ENCODE measurements at places on chromosomes 11 and 22.

- DNase-seq: peak; percentile 78
These were observed 20.2 kb downstream of the RTN4RL2 start for GRCh38 chr11:57480409-57481137.

DNA sequence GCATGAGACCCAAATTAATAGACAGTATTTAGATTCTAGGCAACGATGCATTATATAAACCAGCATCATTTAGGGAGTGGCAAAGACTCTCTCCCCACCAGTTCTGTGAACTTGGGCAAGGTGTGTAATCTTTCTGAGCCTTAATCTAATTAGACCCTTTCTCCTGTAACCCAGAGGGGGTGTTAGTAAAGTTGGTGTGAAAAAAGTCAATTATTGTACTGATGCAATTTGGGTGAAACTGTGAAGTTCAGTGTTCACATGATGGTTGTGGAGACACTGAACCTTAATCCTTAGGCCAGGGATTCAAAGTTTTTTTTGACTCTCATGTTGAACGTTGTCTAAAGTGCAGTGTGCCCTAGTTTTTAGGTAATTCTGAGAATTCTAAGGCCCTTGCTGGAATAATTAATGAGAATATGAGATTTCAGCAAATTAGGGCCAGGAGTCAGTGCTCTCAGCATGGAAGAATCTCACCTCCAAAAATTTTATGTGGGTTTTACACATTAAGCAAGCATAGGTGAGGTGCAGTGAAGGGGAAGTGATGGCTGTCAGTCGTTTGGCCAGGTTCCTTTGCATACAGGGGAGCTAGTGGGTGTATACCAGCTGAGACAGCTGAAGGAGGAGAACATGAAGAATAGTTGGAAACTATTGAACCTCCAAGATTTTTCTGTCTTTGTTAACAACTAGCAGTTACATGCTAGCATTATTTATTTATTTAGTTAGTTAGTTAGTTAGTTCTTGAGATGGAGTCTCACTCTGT lies 94.2 kb downstream of the PTPRJ start:
- no peak for DNase-seq

DNA sequence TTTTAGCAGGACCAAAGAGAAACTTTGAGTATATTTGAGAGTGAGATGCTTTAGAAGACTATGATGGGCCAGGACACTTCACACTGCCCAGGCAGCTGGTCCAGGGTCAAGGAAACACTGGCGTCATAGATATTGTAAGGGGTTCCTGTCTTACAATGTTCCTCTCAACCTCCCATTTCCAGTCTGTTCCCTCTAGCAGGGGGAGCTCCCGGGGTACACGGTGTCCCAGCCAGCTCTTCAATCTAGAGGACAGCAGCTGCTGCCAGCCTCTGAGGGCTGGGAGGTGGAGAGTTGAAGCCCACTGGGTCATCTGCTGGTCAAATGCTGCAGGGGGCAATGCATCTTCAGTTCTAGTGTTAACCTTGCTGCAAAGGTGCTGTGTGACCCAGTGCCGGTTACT lies 40.7 kb upstream of the TIMP3 start:
- DNase-seq: no peak

GRCh38 chr22:29212743-29213142 lies 7.0 kb downstream of the EMID1 start:
- no peak for DNase-seq

- no peak for DNase-seq
These were observed 80.7 kb downstream of the GGT1 start for GRCh38 chr22:24683691-24684090.

DNA sequence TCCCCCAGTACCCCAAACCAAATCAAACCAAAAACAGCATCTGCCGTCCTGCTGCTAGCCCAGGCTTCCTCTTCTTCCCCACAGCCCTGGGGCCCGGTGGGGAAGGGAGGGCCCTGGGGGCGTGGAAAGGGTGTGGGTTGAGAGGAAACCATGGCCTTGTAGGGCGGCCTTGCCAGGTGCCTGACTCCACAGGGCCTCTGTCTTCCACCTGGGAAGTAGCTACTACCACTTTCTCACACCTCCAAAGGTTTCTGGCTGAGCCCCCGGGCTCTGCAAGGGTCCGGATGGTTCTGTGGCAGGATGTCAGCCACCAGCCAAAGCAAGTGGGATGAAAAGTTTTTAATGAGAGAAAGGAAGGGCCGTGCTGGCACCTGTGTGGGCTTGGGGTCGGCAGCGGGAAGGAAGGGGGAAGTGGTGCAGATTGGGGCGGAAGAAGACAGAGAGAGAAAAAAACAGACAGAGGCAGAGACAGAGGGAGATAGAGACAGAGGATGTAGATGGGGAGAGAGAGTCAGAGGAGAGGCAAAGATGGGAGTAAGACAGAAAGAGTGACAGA lies 10.5 kb downstream of the TPST2 start:
- no peak for DNase-seq

DNA sequence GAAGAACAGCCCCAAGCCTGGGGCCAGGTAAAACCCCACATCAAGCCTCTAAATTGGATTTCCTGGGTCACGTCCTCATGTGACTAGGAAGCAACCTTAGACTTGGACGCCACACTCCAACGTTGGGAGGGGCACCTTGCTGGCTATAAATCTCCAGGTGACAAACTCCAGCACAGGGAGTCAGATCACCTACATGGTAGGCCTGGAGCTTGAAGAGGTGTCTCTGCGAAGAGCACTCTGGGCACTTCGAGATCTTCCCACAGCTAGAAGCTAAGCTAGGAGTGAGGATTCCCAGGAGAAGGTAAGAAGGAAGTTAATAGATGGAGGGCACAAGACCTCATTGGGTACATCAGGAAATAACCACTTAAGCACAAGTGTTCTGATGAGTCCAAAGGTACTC lies 77.1 kb upstream of the GNAZ start:
- DNase-seq: no peak

GRCh38 chr11:47992959-47993820 lies 12.8 kb downstream of the PTPRJ start:
- no peak for DNase-seq

- no peak for DNase-seq
These were observed 31.7 kb downstream of the INSC start for GRCh38 chr11:15146271-15147003.

DNA sequence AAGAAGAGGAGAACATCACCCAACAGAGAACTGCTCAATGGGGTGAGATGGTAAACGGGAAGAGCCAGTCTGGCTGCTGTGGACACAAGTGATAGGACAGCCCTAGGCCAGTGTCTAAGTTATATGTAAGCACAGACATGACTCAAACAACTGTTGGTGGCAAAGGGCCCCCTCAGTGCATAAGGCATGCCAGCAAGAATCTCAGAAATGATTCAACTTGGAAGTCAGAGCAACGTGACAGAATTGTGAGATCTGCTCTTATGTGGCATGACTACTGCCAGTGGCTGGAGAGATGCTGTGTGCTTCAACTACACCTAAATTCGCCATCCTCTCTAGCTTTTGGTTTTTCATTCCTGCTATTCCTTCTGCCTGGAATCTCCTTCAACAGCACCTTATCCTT lies 7.4 kb downstream of the SLN start:
- no peak for DNase-seq

DNA sequence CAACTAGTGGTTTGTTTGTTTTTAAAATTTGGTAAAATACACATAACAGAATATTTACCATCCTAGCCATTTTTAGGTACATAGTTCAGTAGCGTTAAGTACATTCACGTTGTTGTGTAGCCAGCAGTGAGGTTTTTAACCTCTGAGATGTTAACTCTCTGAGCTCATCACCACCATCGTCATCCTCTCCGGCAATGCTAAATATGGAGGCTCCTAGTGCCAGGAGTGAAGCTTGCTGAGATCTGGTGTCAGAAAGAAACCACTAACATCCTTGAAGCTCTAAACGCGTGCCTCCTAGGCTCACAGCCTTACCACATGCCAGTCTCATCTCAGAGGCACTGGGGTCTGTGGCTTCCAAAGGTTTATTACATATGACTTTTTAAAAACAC lies 330.2 kb upstream of the B3GAT1 start:
- DNase-seq: no peak

GRCh38 chr11:69218271-69218682 lies 62.5 kb downstream of the SMIM38 start:
- no peak for DNase-seq

DNA sequence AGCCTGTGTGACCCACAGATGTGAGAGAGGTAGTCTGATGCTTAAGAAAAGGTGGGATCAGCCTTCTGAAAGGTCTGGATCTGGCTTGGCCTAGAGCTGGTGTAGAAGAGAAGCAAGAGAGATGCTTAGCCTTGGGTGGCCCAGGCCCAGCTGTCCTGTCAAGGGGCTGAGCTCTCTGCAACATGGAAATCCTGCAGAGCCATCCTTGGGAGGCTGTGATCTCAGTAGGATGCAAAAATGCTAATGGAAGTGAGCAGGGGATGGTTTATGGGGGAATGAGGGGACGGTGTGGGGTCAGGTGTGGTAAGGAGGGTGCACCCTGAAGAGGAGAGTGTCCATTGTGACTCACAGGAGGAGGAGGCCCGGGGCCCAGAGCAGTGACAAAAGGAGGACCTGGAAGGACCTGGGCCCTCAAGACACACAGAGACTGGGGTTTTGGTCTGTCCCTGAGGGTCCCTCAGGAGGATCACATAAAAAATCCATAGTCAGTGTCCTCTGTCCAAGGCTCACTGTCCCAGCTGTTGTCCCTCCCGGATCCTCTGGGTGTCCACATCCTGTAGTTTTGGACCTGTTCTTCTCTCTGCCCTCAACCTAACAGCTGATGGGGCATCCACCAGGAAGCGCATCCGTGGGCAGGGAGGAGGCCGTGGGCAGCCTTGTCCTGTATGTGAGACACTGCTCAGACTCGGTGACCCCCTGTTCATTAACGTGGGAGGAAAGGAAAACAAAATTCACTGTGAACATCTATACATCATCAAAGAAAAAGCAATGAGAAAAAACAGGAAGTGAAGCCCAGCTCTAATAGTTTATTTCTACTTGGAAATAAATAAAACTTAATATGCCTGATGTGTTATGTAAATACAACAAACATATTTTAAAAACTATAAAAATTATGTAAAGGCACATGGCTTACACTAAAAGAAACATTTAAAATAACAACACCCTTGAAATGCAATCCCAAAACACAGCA lies 129.8 kb downstream of the ZNF280B start:
- DNase-seq: no peak

DNA sequence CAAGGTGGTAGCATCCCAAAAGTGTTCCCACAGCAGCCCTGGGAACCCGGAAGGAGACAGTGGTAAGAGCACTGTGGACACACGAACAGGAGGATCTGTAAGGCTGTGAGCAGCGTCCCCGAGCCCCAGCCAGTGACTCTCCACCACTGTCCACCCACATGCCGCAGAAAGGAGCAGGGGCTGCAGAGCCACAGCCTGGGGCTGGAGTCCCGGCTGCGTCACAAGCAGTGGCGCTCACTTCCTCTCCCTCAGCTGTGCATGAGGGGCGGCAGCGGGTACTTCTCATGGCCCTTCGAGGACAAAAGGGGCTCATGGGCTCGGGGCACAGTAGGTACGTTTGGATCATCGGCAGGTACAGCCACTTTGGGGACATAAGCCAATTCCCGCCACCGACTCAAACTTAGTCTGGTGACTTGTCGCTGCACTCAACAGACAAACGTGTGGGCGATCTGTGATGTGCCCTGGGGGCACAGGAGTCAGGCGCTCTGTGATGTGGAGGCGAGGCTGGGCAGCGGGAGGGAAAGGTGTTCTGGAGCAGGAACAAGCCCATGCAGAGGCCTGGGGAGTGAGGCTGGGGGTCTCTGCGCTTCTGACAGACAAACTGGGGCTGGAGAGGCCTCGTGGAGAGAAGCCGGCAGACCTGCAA lies 68.5 kb downstream of the SCUBE1 start:
- no peak for DNase-seq

DNA sequence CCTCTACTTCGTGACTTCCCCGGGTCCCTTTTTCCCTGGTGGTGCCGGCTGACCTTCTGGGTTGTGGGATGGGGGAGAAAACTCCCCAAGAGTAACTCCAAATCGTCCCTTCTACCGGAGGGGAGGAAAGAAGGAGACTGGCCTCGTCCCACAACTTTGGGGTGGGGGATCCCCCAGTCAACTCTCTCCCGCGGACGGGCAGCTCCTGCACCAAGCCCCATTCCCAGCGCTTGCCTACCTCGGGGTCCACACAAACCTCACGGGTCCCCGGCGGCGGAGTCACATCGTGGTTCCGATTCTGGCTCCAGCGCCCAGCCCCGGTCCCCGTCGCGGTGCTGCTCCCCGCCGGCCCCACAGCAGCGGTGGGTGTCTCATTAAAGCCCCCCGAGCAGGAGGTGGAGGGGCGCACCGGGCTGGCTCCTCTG lies 317 bp downstream of the BDNF start:
- DNase-seq: no peak

All from neural crest cell (in vitro differentiated cells).